G401 (cell line): ENCODE measurements at places on chromosomes 11 and 22.

GRCh38 chr11:95711162-95711944 lies 78.2 kb downstream of the FAM76B start:
- no peak for DNase-seq

DNA sequence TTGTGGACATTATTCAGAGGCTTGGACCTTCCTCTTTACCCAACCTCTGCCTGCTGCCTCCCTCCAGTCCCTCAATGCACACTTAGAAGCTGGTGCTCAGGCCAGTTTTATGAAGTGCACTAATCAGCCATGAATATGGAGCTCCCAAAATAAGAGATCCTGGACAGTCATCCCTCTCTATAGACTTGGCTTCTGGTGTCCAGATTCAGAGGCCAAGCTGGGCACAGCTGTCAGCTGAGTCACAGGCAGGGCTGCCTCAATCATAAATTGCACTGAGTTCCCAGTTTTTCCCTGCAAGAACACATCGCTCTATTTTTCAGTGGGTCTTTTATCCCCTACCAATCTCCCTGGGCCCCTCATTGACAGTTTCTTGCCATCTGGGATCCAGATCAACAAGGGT lies 161.7 kb upstream of the CADM1 start:
- no peak for DNase-seq

DNA sequence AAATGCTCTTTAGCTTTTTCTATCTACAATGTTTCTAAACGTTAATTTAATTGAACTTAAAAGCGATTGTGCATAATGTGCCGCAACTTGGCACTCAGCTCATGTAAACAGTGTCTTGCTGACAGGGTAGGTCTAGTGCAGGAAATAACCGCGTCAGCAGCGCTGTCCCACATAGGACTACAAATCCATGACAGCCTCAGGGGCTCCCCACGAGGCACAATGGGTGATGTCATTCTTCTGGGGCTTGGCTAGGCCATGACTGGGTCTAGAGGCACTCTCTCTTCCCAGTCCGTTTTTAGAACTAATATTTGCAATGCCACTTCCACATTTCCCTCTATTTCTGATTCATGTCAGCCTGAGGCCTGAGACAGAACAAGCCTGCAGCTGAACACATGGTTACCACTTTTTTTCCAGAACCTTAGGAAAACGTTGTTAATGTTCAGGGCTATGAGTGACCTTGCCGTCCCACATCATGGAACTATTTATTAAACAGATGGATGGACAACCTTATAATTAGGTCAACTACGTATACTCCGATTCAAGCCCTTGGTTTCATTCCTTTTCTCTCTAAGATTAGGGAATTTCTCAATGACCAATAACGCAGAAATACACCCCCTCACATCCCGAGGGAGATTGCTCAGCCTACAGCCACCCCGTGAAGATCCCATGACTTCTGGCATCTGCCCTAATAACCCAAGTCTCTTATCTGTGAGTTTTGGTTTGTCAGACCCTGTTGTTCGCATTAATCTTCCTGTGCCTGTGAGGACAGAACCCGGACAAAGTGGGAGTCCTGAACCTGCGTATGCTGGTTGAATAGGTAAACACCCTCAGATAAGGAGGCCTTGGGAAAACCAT lies 19.4 kb upstream of the SNX32 start:
- no peak for DNase-seq

GRCh38 chr11:43197379-43197778 lies 114.4 kb upstream of the API5 start:
- DNase-seq, result no peak

- no peak for DNase-seq
These were observed 480.3 kb downstream of the BRD1 start for GRCh38 chr22:49347376-49347775.
